ENCODE measurements at places on chromosomes 1 and 21. TPM values are rescaled to one million over a fixed set of nuclear protein-coding genes. Genes with fewer than 3 reads are reported as not detected.

DNA sequence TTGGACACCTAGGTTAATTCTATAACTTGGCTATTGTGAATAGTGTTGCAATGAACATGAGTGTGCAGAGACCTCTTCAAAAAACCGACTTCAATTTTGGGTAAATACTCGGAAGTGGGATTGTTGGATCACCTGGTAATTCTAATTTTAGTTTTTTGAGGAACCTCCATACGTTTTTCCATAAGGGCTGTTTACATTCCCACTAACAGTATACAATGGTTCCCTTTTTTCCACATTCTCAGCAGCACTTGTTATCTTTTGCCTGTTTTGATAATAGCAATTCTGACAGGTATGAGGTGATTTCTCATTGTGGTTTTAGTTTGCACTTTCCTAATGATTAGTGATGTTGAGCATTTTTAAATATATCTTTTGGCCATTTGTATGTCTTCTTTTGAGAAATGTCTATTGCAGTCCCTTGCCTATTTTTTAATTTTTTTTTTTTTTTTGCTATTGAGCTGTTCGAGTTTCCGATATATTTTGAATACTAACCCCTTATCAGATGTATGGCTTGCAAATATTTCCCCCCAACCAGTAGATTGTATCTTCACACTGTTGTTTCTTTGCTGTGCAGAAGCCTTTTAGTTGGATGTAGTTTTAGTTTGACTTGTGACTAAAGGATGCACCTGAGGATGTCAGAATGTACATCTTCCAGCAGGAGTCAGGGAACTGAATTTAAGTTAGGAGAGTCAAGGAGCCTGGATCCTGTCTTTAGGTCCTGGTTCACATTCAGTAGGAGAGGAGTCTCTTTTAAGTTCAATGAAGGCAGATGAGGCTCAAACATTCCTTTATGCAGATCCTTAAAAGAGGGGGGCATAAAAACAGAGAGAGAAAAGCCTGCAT lies 120.0 kb downstream of the S1PR1 start:
- DNase-seq, result no peak

DNA sequence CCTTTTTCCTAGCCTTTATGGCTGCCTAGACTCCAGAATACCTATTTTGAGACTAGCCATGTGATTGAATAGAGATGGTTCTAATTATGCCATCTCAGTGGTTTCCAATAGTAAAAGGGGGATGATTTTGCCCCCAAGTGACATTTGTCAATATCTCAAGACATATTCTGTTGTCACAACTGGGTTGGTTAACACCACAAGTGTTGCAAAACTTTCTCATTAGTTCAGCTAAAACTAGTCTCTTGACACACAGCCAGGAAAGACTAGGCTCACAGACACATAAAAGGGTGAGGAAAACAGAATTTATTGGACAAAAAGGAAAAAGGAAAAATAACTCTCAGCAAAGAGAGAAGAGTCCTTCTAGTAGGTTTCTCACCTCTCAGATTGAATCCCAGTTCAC lies 39.9 kb upstream of the GBP5 start:
- no peak for DNase-seq

DNA sequence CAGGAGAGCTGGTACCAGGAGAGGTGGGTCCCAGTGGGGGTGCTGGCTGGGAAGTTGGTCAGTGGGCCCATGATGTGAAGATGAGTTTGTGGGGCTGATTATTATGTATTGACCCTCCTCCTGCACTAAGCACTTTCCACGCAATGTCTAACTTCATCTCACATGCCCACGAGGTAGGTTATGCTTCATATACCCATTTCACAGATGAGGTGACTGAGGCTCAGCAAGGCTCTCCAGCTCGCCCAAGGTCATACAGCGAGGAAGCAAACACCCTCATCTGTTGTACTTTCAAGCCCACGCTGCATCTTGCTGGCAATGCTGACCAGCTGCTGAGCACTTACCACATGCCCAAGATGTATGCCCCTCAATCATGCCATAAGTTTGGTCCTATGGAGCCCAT lies 175.8 kb downstream of the GRIK3 start:
- no peak for DNase-seq

DNA sequence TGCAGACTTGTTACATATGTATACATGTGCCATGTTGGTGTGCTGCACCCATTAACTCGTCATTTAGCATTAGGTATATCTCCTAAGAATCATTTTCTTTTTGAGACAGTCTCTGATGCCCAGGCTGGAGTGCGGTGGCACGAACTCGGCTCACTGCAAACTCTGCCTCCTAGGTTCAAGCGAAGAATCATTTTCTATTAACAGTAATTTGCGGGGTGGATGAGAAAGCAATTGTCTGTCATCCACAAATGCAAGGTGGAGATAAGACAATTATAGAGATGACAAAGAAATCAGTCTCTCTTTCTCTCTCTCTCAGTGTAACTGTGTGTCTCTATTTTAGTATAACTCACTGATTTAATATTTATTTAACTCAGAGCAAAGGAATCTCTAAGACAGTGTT lies 131.0 kb upstream of the KIAA1614 start:
- no peak for DNase-seq

DNA sequence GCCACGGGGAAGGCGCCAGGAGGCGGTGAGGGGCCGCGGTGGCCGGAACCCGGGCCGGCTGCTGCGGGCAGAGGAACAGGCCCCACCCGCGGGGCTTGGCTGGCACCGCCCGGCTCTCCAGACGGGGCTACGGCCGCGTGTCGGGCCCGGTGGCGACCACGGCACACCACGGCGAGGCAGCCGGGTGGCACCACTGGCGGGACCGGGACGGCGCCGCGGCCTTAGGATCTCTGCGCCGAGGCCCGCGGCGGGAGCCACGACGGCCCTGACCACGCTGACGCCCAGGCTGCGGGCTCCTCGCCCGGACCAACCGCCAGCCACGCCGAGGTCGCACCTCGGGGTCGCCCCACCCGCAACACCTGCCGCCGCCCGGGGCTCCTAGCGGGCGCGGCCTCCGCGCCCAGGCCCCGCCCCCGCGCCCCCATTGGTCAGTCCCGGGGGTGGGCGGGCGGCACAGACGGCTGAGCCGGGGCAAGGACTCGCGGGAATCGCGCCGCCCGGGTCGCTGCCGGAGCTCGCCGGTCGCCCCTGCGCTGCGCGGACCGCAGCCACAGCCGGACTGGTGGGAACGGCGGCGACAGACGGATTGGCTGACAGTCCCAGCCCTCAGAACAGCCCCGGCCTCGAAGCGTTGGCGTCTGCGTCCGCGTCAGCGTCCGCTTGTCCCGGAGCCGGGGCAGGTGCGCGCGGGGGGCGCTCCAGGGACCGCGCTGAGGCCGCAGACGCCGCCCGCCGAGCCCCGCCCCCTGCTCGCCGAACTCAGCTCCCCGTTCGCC lies at the start of gene BMP8A:
BMP8A (plus strand) TSS at position 491 of the 776 bp plus-strand sequence. CDS start 356 bp downstream, outside the sequence.
- no peak for DNase-seq

DNA sequence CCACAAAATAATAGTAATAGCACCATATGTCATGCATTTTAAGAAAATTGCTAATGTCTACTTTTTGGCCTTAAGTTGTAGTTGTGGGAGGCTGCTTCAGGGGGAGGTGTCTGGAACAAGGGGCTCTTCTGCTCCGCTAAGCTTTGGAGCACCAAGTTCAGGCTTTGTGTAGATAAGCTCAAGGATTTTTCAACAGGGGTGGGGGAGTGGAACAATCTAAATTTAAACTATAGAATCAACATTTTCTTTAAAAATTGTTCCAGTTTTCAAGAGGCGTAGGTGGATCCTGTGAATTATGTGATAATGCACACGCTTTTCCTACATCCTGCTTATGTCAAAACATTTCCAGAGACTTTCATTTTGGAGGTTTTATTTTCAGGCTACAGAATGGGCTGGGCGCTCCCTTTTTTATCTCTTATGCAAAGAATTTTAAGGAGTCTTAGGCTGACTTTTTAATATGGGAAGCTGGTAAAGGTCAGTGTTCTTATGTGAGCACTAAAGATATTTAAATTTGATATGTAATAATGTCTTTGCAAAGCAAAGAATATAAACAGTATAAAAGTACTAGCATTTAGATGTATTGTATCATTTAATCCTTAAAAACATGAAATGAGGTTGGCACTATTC lies 9.9 kb downstream of the ATP1A1 start:
- DNase-seq, result no peak

GRCh38 chr1:226083302-226084101 lies 21.0 kb downstream of the H3-3A start:
- DNase-seq, result peak; percentile 96

DNA sequence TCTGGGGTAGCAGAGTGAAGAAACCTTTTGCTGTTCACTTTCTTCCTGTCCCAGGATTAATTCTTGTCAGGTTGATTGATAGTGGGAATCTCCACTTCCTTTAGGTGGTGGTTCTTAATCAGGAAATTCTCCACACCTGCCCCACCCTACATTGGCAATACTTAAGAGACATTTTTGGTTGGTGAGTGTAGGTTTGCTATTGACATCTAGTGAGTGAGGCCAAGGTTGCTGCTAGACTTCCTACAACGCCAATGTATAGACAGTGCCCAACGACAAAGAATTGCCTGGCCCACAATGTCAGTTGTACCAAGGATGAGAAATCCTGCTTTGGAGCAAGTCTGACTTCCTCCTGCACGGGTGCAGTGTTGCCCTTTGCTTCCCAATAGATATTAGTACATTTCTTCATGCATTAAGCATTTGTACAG lies 38.5 kb downstream of the MAP3K7CL start:
- DNase-seq, result no peak

DNA sequence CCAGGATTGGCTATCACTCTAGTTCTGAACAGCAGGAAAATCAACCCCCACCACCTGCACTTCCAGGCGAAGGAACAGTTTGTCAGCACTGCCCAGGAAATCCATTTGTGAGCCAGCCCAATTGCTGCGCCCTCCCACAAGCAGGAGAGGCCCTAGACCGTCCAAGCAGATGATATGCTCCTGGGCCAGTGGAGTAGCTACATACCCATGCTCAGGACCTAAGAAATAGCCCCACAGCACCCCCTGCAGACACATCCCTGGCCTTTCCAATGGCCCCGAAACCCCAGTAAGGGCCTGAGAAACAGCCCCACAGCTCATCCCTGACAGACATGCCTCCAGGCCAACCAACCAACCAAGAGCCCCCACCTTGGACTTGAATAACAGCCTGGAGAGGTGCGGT lies 111.5 kb upstream of the ZC3H11B start:
- DNase-seq, result no peak

GRCh38 chr1:89724369-89725010 lies 91.6 kb downstream of the LRRC8C start:
- peak; percentile 82 for DNase-seq

DNA sequence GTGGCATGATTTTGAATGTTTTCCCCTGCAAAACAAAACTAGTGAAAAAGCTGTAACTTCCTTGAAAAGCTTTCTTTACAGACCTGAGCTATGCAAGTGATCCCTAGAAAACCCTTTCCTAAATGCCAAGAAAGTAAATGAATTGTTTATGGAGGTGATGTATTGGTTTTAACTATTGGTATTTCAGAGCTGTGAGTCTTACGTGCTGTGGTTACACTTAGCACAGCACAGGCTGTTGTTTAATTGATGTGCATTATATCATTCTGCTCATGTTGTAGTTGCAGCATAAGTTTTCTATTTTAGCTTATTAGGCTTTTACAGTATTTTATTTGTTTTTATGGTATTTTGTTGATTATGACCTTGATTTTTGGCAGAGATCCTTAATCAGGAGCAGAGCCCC lies 74.1 kb upstream of the DYNLT5 start:
- DNase-seq, result no peak

DNA sequence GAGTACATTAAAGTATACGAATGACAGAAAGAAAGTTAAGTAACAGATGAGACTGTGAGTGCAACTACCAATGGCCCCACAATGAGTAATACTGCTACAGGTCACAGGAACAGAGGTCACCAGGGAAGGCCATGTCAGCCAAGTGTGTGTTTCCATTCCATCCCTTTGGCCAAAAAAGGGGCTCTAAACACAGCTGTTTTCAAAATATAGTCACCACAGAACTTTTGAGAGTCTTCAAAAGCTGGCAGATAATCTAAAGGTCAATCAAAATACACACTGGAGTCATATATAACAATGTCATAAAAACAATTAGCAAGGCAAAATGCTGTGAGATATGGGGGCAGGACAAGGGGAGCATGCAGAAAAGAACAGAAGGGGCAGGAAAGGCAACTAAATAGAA lies 10.2 kb downstream of the USP24 start:
- no peak for DNase-seq

GRCh38 chr1:218880484-218881060 lies 293.1 kb upstream of the LYPLAL1 start:
- DNase-seq, result no peak

- no peak for DNase-seq
These were observed 52.1 kb upstream of the AKT3 start for GRCh38 chr1:243902100-243902499.

- no peak for DNase-seq
These were observed 27.1 kb downstream of the SHISAL2A start for GRCh38 chr1:52659851-52660596.

ALPL gene
- total RNA-seq, result 20.3 TPM

KRTAP21-2 gene
- not detected for total RNA-seq

ERICH3 gene
- total RNA-seq, result 0.11 TPM

TSPEAR gene
- not detected for total RNA-seq

PPIAL4G gene
- total RNA-seq, result not detected

PHTF1 gene
- 15.0 TPM for total RNA-seq

TSPAN2 gene
- 3.3 TPM for total RNA-seq

NUF2 gene
- total RNA-seq, result 0.24 TPM

INAVA gene
- total RNA-seq, result 0.27 TPM
